ENCODE measurements at places on chromosomes 16 and 17.

DNA sequence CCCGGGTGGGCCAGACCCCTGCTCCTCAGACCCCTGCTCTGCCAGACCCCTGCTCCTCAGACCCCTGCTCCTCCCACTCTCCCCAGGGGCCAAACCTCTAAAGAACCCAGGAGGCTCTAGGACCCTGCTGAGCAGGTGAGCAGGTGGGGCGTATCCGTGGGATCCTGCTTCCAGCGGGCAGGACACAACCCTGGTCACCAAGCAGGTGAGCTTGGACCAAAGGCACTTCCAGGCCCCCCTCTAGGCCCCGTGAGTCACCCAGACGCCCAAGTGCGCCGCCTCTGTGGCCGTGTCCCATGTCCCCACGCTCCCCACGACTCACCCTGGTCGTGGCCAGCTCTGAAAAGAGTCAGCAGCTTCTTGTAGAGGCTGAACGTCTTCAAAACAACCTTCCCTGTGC, 5.0 kb downstream of the CYBC1 start:
- DNase-seq, result no peak

DNA sequence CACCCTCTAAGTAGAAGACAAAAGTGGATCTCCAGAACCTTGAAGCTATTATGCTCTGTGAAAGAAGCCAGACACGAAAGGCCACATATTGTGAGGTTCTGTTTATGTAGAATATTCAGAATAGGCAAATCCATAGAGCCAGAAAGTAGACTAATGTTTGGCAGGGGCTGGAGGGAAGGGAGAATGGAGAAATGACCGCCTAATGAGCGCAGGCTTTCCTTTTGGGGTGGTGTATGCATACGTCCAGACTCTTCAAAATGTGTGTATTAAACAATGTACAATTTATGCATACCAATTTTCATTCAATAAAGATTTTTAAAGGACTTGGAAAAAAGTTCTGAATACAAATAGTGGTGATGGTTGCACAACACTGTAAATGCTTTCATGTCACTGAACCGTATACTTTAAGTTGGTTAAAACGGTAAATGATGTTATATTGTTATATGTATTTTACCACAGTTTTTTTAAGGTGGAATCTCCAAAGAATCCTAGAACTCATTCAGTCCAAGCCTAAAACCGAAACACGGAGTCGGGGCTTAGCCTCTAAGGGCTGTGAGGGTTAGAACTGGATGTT, 397.4 kb downstream of the SOX9 start:
- no peak for DNase-seq

- DNase-seq, result no peak
These were observed 5.6 kb upstream of the MMP15 start for GRCh38 chr16:58019866-58020538.

DNA sequence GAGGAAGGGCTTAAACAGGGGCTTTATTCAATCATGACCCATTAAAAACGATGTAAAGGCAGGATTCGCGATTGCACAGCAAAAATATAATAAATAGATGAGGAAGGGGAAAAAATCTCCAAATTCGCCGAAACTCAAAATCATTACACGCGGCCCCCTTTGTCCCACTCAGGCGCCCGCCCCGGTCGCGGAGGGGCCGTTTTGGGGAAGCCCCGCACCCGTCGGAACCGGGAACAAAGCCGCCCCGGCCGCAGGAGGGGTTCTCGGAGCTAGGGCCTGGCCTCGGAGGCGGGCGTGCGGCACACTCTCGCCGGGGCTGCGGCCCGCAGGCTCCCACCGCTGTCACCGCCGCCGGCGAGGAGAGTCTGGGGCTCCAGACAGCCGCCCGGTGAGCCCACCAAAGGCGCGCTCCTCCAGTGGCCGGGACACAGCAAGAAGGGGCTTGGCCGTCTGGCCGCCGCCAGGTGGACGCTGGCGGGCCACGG, 521 bp downstream of the C16orf87 start:
- DNase-seq, result no peak

Measured in stimulated activated CD8-positive, alpha-beta memory T cell treated with anti-CD3 and anti-CD28 coated beads, Interleukin-15, amount 100 ng/mL, for 4 hours (primary cell).